ENCODE measurements at places on chromosomes 3 and 15.

DNA sequence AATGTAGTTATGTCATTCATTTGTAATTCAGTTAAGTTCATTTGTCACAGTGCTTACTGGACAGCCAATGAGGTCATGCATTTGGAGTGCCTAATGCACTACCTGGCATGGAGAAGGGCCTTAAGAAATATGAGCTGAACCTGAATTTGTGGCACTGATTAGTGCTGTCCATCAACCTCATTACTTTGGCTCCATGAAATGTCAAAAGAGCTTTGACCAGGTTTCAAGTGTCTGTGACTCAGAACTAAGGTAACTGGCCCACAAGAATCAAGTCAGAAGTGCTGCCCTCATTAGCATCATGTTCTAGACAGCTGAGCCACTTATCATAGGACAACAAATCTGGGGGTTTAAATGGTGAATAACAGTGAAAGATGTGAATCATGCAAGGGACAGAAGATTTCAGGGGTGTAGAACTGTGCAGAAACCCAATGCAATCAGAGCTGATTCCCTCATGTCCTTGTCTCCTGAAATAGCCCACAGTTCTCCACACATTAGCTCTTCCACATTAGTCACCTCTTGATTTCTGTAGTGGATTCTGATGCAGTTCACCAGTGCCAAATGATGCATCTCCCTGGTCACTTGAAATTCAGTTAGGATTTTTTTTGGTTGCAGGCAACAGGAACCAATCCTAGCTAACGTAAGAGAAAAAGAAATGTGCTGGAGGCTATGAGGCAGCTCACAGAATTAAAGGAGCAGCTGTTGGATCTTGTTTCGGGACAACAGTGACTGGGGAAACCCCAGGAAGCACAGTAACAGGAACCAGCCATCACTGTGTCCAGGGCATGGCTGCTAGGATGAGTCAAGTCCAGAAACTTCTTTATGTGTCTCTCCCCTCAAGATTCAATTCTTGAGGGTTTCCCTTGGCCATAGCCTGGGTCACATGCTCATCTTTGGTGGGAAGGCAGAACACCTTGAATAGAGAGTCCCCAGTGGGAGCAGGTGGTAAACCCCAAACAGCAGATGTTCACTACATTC is 38.7 kb downstream of the CHST2 start:
- no peak for DNase-seq

- DNase-seq: no peak
These were observed 4.3 kb downstream of the ZNF860 start for GRCh38 chr3:31985831-31986230.

- DNase-seq: no peak
These were observed 747.3 kb downstream of the CADM2 start for GRCh38 chr3:85706130-85706529.

GRCh38 chr3:142896996-142897395 is 8.1 kb upstream of the PCOLCE2 start:
- DNase-seq: no peak

- DNase-seq: no peak
These were observed 22.1 kb upstream of the TRA2B start for GRCh38 chr3:185959609-185960521.

GRCh38 chr15:24772686-24773373 is 97.3 kb downstream of the NPAP1 start:
- peak; percentile 30 for DNase-seq

DNA sequence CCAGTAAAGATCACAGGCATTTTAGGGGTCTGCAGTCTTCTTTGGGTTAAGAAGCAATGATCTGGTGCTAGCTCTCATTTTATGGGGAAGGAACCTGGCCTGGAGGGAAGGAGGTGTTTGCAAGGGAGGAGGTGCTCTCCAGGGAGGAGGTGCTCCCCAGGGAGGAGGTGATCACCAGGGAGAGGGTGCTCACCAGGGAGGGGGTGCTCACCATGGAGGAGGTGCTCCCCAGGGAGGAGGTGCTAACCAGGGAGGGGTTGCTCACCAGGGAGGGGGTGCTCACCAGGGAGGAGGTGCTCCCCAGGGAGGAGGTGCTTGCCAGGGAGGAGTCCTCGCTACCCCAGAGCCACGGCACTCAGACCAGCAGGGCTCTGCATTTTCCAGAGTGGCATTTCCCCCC is 115.7 kb downstream of the TLE3 start:
- no peak for DNase-seq

- no peak for DNase-seq
These were observed 2.9 kb downstream of the GATA2 start for GRCh38 chr3:128489927-128490649.

GRCh38 chr3:76871655-76872054 is 168.2 kb upstream of the ROBO2 start:
- no peak for DNase-seq

DNA sequence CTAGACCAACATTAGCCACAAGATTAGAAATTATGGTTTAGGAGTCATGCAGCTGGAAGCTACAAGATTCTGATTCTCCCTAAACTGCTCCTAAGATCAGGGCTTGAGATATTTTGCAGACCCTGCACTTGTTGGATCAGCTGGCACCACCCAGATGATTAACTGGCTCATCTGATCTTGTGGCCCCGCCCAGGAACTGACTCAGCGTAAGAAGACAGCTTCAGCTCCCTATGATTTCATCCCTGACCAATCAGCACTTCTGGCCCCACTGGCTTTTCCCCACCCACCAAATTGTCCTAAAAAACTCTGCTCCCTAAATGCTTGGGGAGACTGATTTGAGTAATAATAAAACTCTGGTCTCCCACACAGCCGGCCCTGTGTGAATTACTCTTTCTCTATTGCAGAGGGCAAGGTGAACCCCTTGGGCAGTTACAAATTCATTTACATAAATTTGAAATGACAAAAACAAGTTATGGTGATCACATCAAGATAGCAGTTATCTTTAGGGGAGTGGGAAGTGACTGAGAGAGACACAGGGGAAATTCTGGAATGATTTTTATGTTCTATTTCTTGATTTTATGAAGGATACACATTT is 76.5 kb downstream of the CD200R1L start:
- DNase-seq: no peak

DNA sequence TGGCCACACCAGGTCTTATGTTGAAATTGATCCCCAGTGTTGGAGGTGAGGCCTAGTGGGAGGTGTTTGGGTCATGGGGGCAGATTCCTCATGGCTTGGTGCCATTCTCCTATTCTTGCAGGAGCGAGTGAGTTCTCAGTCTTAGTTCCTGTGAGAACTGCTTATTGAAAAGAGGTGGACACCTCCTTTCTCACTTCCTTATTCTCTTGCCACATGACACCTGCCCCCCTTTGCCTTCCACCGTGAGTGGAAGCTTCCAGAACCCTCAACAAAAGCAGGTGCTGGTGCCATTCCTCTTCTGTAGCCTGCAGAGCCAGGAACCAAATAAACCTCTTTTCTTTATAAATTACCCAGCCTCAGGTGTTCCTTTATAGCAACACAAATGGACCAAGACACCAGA is 318.1 kb upstream of the MCTP2 start:
- DNase-seq: no peak

DNA sequence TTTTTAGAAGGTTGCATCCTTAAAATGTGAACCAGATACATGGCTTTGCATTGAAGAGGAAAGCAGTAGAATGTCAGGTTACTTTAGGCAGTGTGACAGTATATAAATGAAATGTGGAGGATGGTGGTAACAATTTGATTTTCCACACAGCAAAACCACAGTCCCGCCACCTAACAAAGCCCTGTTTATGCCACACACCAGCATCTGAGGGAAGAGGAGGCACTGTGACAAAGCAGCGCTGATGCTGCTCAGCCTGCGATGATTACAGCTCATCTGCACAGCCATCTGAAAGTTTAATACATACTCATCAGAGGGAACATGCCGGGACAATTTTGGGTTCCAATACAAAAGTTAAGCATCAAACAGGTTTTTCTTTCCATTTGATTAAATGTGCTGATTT is 8.9 kb downstream of the RNF7 start:
- no peak for DNase-seq

DNA sequence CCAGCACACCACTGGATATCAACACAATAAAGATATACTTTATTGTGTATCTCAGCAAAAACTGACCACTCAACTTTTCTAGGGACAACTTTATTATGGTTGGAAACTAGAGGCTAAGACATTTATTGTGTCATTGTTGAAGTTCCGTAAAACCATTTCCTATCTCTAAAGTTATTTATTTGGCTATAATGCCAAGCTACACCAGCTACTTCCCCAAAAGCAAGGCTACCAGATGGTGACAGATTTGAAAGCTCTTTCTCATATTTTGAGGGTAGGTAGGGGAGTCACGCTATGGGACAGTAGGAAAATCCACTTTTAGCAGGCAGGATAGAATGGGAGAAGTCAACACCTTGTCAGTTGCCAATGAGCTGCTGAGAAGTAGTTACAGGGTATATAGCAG is 834.6 kb upstream of the CFAP20DC start:
- no peak for DNase-seq

DNA sequence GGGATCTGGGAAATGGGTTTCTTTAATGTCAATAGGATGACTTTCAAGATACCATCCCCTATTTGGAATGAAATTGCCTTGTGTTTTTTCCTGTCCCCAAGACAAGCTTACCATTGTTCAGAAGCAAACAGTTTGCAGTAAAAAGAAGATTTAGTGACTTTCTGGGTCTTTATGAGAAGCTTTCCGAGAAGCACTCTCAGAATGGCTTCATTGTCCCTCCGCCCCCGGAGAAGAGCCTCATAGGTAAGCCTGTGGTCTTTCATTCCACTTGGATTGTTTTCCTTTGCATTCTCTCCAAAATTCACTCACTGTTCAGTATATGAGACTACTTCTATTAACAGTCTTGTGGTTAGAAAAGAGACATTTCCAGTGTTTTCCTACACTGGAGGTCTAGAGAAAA is 25.6 kb upstream of the SNX22 start:
- no peak for DNase-seq

DNA sequence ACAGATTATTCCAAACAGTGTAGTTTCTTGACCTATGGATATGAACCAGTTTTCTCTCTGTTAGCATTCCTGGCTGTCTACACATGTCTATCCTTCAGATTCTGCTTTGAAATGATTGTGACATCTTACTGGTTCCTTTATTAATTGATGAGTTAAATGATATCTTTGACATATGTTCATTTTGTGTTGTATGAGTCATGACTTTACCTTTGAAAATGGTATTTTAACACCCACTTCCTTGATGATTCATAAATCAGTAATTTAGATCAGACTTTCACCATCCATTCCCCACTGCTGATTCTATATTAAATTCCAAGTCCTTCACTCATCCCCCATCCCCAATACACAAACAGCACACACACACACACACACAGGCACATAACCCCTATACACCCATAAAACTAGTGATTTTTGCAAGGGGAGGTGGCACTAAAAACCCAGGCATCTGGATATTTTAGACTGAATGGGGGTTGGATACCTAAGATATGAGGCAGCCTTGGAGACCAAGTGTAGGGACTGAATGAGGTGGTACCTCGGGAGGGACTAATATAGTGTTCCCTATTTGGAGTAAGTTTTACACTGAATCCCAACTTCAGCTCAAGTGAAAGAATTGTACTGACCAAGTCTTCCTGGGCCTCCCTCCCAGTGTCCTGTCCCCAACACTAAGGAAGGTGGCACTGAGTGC is 9.7 kb downstream of the CCK start:
- DNase-seq: no peak

DNA sequence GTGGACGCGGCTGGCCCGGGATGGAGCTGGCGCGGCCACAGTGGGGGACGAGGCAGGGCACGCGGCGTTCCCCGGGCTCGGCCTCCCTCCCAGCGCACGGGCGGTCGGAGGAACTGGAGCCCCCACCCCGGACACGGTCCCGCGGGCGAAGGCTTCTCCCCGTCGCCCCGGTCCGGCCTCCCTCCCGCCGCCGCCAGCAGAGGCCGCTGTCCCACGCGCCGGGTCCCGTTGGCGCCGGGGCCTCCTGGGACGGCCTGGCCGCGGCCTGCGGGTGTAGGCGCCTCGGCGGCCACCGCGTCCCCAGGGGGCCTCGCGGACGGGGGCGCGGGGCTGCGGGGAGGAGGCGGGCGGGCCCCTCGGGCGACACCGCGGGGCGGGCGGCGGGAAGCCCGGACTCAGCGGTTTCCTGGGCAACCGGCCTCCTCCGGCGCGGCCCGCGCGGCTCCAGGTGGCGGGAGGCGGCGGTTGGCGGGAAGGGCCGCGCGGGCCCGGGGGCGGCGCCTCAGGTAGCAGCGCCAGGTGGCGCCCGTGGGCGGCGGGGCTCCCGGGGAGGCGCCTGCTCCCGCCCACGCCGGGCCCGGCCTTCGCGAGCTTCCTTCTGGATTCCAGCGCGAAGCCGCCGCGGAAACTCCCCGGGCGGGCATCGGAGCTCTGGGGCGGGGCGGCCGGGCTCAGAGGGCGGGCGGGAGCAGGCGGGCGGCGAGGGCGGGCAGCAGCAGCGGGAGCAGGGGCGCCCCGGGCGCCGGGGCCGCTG is 26.7 kb downstream of the MELTF start:
- DNase-seq: peak; percentile 74

DNA sequence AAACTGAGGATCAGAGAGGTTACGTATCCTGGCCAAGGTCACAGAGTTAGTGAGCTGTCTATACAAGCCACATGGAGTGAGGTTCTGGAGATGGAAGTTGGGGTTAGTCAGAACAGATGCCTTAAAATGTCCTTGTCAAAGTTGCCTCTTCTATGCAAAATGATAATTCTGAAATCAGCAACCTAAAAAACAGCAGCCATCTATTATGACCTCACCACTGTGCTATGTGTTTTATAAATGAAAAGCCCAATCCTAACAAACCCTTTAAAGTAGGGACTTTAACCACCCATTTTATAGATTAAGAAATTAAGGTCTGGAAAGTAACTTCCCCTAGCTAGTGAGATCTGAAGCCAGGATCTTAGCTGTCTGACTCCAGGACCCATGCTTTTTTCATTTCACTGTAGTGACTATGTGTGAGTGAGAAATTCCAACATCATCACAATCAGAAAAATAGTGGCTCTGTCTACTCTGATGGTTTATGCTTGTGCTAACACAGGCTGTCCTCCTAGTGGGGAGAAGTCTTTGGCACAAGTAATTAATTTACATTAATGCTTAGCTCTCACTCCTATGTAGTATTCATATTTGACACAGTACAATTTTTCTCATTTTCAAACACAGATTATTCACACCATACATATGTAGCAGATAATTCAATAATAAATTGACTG is 143.6 kb downstream of the ANO10 start:
- DNase-seq: no peak

GRCh38 chr3:47635536-47635935 is 56.9 kb upstream of the CSPG5 start:
- DNase-seq: no peak

DNA sequence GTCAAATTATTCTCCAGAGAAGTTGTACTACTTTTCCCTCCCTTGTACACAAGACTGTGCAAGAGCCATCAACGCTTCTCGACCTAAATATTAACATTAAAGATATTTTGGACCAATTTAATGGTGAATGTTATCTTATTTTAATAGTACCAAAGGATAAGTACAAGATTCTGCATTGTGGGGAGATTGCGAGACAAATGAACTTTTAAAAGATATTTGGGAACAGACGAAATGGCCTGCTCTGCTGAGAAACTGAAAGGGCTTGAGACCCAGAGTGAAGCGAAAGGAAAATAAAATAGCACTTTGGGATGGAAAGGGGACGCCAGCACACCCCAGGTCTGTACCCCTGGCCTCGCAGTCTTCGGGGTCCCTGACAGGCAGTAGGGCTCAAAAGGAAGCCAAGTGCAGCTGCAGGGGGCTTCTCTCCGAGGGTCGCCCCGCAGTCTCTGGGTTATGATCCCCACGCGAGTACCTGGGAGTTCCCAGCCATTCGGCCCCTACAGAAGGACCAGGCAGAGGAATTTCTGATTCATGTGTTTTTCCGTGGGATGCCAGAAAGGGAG is 97.6 kb upstream of the VGLL3 start:
- DNase-seq: no peak
